ENCODE measurements at places on chromosomes 4 and X. TPM values are rescaled to one million over a fixed set of nuclear protein-coding genes. Genes with fewer than 3 reads are reported as not detected.
A peak's percentile ranks its signal among the peaks of the same experiment; 100 is the strongest.

KLHL4 gene
- 1.2 TPM for total RNA-seq

PGAM4 gene
- not detected for total RNA-seq

NDST3 gene
- not detected for total RNA-seq

TMEM156 gene
- 1.0 TPM for total RNA-seq

FUNDC1 gene
- total RNA-seq: 14.4 TPM

GRCh38 chr4:102285831-102286230 is 59.5 kb downstream of the SLC39A8 start:
- no peaks in the 10 kb centered on the region for H3K4me1 ChIP-seq
- H3K27ac ChIP-seq: no peak overlapping the region
- DNase-seq: no peak
- no peaks in the 10 kb centered on the region for H3K27me3 ChIP-seq
- H3K36me3 ChIP-seq: no peaks in the 10 kb centered on the region

- no peak overlapping the region for H3K4me3 ChIP-seq
- H3K36me3 ChIP-seq: peaks cover 4% of the 10 kb centered on the region
- H3K4me1 ChIP-seq: peaks cover 7% of the 10 kb centered on the region
- DNase-seq: no peak
Observed at GRCh38 chr4:169121861-169122382, 111.9 kb upstream of the CBR4 start.

DNA sequence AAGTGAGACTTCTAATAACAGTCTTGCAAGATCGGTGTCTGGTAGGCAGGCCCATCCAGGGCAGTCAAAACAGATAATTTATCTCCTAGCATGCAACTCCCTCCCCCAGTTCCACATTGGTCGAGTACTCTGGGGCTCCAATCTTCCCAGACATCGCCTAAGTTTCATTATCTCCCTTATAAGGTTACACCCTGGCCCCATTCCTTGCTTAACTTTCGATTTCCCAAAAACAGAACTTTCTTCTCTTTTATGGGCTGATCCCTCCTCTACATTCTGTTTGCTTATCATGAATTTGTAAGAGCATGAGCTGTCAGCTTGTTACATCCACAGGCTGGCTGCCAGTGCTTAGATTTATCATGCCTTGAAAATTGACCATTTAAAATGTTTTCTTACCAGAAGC is 471.3 kb downstream of the TECRL start:
- H3K4me3 ChIP-seq: peak overlapping the region; percentile 43
- no peak for DNase-seq
- H3K27me3 ChIP-seq: no peaks in the 10 kb centered on the region

GRCh38 chrX:150899191-150899757 is 806 bp upstream of the CD99L2 start:
- peak overlapping the region; percentile 85 for H3K27ac ChIP-seq
- H3K36me3 ChIP-seq: no peaks in the 10 kb centered on the region
- peak; percentile 17 for DNase-seq
- H3K4me1 ChIP-seq: no peaks in the 10 kb centered on the region
- peak overlapping the region; percentile 58 for H3K4me3 ChIP-seq

ZCCHC13 gene
- not detected for total RNA-seq

GRCh38 chrX:23656684-23657083 is 10.6 kb upstream of the PRDX4 start:
- no peak overlapping the region for H3K4me3 ChIP-seq
- no peaks in the 10 kb centered on the region for H3K27me3 ChIP-seq
- no peak for DNase-seq
- no peaks in the 10 kb centered on the region for H3K4me1 ChIP-seq
- H3K27ac ChIP-seq: no peak overlapping the region

TCEAL9 gene
- 47.4 TPM for total RNA-seq

GRCh38 chr4:22476011-22476410 is 39.9 kb downstream of the ADGRA3 start:
- no peaks in the 10 kb centered on the region for H3K4me1 ChIP-seq
- no peaks in the 10 kb centered on the region for H3K36me3 ChIP-seq
- H3K27me3 ChIP-seq: no peaks in the 10 kb centered on the region
- no peak for DNase-seq

- no peak overlapping the region for H3K4me3 ChIP-seq
- no peaks in the 10 kb centered on the region for H3K27me3 ChIP-seq
- no peak for DNase-seq
- no peaks in the 10 kb centered on the region for H3K36me3 ChIP-seq
Observed at GRCh38 chr4:112381996-112382692, 85.0 kb downstream of the ALPK1 start.

DNA sequence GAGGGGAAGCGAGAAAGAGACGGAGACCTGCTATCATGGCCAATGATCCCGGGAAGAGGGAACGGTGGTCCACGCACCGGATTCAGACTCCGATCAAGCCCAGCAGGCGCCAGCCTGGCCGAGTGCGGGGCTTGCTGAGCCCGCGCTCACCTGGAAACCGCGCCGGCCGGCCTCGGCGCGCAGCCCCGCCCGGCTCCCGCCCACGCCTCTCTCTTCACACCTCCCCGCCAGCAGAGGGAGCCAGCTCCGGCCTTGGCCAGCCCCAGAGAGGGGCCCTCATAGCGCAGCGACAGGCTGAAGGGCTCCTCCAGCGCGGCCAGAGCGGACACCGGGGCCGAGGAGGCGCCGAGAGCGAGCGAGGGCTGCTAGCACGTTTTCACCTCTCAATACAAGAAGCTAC is 36.8 kb upstream of the SPANXN2 start:
- H3K36me3 ChIP-seq: no peaks in the 10 kb centered on the region
- no peak overlapping the region for H3K4me3 ChIP-seq
- DNase-seq: no peak
- H3K4me1 ChIP-seq: no peaks in the 10 kb centered on the region
- H3K27ac ChIP-seq: no peak overlapping the region
- peaks cover 4% of the 10 kb centered on the region for H3K27me3 ChIP-seq

DNA sequence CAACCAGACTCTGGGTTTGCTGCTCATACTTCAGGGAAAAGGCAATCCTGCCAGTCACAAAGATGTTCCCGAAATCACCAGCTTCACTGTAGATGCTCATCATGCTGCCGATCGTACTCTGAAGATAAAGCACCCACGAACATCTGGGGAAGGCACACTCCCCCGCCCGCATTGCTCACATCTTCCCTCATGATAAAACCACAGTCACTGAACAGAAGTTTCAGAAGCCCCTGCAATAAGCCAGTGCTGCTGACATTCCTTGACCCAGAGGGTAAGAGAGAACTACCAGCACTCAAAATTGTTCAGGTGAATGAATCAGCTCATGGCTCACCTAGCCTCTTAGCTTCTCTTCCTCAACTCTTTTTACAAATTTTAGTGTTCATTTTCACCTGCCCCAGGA is 43.1 kb downstream of the SRPX2 start:
- H3K36me3 ChIP-seq: no peaks in the 10 kb centered on the region
- no peak overlapping the region for H3K27ac ChIP-seq
- peaks cover 39% of the 10 kb centered on the region for H3K27me3 ChIP-seq
- no peaks in the 10 kb centered on the region for H3K4me1 ChIP-seq
- DNase-seq: no peak
- H3K4me3 ChIP-seq: no peak overlapping the region

- H3K27ac ChIP-seq: no peak overlapping the region
- DNase-seq: no peak
- no peaks in the 10 kb centered on the region for H3K27me3 ChIP-seq
Observed at GRCh38 chr4:175789647-175790046, 22.4 kb downstream of the GPM6A start.

PF4V1 gene
- total RNA-seq: not detected

GRCh38 chr4:978957-979701 is 5.8 kb upstream of the DGKQ start:
- no peaks in the 10 kb centered on the region for H3K36me3 ChIP-seq
- no peak for DNase-seq
- H3K27me3 ChIP-seq: no peaks in the 10 kb centered on the region
- no peak overlapping the region for H3K4me3 ChIP-seq
- H3K4me1 ChIP-seq: no peaks in the 10 kb centered on the region

ANOS1 gene
- total RNA-seq: 9.7 TPM

GRCh38 chr4:124846306-124846705 is 133.8 kb upstream of the ANKRD50 start:
- H3K36me3 ChIP-seq: no peaks in the 10 kb centered on the region
- DNase-seq: no peak
- no peak overlapping the region for H3K4me3 ChIP-seq
- no peaks in the 10 kb centered on the region for H3K4me1 ChIP-seq

GRCh38 chr4:27293831-27294230 is 433.2 kb downstream of the STIM2 start:
- no peak overlapping the region for H3K27ac ChIP-seq
- DNase-seq: no peak
- no peaks in the 10 kb centered on the region for H3K4me1 ChIP-seq
- H3K4me3 ChIP-seq: no peak overlapping the region
- no peaks in the 10 kb centered on the region for H3K27me3 ChIP-seq

EPHA5 gene
- total RNA-seq: not detected
